Thymus (tissue), 14 donors: ENCODE measurements at places on chromosomes 7 and 10.

GRCh38 chr10:98256692-98257091 is 11.3 kb downstream of the LOXL4 start:
- no peak for DNase-seq

DNA sequence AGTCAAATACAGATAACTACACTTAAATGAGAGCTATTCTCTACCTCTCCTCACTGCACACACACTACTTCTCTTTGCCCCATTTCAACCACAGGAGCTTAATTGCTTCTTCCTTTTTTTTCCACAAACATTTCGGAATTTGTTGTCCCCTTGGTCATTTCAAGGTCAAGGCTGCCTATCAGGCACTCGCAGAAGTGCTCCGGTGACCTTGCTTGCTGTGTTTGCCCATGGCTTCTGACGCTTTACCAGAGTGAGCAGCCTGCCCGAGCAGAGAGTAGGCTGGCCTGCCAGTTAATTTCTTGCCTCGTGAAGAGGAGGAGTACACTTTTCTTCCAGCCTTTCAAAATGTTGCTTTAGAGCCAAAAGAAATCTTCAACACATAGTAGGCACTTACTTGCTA is 297.1 kb upstream of the LRGUK start:
- DNase-seq, result no peak

- no peak for DNase-seq
Observed at GRCh38 chr7:106603346-106603745, 57.6 kb downstream of the CCDC71L start.

GRCh38 chr7:155871211-155871610 is 58.9 kb upstream of the SHH start:
- DNase-seq, result no peak

- DNase-seq, result peak; percentile 15
Observed at GRCh38 chr7:107563081-107563774, 492 bp downstream of the COG5 start.

- no peak for DNase-seq
Observed at GRCh38 chr7:1704811-1705738, 35.0 kb downstream of the ELFN1 start.

DNA sequence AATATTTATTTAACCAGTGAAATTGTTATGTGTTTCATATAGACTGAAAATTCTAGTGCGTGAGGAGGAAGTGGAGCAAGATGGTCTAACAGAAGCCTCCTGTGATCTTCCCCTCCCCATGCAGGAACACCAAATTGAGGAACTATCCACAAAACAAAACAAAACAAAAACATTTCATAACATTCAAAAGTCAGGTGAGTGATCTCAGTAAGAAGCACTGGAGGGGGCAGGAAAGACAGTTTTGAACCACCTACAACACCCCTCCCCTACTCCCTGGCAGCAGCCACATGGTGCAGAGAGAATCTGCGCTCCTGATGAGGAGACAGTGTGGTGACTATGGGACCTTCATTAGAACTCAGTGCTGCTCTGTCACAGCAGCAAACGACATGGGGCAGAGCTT is 221.9 kb upstream of the SEMA3C start:
- DNase-seq, result no peak

DNA sequence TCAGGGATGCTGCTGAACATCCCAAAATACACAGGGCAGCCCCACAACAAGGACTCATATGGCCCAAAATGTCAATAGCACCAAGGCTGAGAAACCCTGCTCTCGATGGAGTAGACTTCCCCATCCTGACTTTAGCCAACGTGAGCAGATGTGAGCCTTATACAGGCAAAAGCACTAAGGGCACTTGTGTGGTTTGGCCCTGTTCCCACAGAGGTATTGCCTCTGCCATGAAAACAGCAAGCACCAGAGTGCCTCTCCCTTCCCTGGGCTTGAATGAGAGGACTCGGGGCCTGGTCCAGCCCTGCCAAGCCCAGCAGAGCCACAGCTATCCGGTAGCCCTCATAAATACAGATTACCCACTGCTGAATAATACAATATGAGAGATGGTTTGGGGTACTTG is 47.5 kb downstream of the ACSM6 start:
- no peak for DNase-seq

GRCh38 chr7:131835141-131835540 is 278.7 kb upstream of the PODXL start:
- DNase-seq, result no peak

- DNase-seq, result peak; percentile 8
Observed at GRCh38 chr7:106704000-106704840, 43.3 kb upstream of the CCDC71L start.

DNA sequence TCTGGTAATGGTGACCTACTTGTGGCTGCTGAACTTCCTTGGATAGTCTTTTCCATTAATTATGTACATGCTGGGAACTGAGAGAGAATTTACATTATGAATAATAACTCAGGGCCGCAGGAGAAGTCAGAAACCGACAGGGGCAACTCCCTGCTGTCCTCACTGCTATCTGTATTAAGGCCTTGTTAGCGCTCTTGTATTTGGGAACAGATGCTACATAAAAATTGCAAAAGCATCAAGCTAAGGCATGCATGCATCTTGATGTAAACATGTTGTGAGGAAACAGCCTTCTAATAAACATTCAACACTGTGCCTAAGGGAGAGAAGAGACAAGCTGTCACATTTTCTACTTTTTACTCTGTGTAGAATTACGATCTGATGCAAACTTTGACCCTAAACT is 158.4 kb downstream of the PARD3 start:
- DNase-seq, result no peak

GRCh38 chr10:98318861-98319260 is 50.9 kb upstream of the LOXL4 start:
- DNase-seq, result no peak

DNA sequence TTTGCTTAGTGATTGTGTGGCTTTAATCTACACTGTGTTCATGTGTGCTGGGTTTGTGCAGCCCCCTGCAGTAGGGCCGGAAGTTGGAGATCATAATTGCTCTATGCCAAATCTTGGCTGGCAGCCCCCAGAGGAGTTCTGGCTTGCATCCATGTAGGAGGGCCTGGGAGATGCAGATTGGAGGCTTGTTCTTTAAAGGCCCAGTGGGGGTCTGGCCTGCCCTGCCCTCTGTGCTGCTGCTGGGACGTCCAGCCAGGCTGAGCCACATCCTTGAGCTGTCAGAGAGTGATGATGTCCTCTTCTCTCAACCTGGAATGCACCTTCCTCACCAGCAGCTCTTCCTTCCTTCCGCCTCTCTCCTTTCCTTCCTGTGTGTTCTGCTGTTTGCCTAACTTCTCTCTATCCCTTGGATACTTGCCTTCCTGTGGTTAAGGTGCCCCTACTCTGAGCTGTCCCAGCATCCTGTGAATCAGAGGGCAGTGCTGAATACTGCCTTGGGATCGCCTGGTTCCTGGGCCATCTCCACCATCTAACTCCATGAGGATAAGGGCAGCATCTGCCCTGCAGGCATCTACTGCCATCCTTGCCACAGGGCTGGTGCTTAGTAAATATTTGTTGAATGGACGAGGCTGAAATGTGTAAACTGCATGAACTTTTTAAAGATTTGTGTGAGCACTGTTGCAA is 30.2 kb downstream of the DOCK1 start:
- DNase-seq, result no peak

- DNase-seq, result no peak
Observed at GRCh38 chr10:101834341-101834740, 9.3 kb downstream of the KCNIP2 start.

DNA sequence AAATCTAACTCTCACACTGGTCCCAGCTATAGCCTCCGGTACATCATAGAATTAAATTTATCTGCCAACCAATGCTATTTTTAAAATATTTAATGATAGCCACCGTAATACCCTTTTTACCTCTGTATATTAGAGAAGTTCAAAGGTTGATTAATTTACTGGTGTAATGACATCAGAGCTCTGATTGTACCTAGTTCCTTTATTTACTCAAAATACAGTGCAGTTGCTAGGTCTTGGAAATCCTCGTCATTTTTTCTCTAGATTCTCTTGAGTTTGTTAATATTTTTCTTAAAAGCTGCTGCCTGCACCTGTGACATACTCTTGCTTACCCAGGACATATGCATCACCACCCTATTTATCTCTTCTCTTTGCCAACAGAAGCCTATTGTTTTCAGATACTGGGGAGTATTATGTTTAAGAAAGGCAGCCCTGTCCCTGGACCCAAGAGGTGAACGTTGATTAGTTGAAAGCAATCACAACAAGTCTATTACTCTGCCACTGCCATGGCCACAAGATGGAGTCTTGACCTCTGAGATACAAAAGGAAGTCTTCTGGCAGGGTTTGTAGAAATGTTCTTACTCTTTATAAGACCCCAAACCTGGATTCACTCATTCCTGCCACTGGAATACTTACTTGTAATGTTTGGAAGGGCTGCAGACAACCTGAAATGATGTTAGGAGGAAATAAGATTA is 25.6 kb upstream of the TMEM26 start:
- DNase-seq, result no peak

GRCh38 chr7:2632733-2633537 is 1.1 kb downstream of the TTYH3 start:
- DNase-seq, result peak; percentile 30

GRCh38 chr7:146826329-146826728 is 709.7 kb downstream of the CNTNAP2 start:
- DNase-seq, result no peak

DNA sequence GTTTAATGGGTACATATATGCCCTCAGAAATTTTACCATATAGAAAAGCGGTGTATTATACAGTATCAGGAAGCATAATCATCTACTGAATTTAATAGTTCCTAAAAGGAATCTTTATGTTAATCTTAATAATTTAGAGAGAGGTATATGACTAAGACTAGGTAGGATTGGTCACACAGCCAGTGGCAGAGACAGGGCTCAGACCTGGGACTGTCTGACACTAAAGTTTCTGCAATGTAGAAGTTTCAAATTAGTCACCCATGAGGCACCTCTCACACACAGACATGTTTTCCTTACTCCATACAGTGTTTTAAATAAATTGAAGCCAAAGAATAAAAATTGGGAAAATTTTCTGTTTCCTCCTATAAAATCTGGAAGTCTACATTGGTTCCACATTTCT is 72.8 kb upstream of the ADRA2A start:
- no peak for DNase-seq

- DNase-seq, result no peak
Observed at GRCh38 chr10:31288962-31289361, 30.1 kb upstream of the ZEB1 start.

DNA sequence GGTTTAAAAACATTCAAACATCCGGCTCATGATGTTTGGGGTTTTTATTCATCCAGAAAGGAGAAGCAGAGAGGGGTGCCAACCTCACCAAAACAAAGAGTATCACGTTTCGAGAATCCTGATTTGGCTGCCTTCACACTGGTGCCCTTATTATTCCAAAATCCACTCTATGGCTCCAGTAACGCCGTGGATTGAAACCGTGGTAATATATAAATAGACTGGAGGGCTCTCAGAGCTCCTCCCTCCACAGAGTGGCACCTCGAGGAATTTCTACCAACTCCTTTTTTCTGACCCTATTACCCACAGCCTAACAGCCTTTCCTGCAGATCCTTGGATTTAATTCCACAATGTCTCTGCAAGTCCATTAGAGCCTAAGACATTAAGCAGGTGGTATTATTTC is 353.6 kb downstream of the CRPPA start:
- DNase-seq, result no peak

DNA sequence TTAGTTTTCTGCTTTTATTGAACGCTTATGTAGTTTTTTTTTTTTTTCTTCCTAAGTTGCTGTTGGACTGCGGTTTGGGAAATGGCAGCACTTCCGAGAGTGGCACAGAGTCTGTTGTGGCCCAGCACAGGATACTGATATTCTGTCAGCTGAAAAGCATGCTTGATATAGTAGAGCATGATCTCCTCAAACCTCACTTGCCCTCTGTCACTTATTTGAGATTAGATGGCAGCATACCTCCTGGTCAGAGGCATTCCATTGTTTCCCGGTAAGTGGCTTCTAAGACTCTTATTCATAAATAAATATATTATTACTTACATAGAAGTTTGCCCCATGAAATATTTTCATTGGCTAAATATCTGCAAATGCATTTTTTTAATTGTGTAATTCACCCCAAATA is 101.1 kb downstream of the BTAF1 start:
- DNase-seq, result no peak

DNA sequence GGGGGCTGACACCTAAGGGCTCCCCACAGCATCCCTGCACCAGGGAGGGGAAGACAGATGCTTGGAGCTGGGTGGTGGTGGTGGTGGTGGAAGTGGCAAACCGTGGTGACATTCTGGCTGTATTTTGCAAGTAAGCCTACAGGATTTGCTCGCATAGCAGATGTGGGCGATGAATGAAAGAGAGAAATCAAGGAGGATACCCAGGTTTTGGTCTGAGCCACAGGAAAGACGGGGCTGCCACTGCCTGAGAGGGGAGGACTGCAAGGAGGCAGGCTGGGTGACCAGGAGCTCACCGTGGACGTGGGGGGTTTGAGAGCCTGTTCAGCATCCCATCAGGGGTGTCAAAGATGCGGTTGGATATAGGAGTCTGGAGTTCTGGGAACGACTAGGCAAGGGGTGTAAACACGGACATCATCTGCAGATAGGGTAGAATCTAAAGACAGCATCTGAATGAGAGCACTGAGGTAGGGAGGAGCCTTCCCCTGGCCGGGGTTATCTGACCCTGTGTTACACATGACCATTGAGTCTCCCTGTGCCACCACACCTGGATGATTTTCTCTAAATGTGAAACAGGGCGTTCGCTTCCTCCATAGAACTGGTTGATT is 49.7 kb downstream of the TSPAN15 start:
- DNase-seq, result no peak

DNA sequence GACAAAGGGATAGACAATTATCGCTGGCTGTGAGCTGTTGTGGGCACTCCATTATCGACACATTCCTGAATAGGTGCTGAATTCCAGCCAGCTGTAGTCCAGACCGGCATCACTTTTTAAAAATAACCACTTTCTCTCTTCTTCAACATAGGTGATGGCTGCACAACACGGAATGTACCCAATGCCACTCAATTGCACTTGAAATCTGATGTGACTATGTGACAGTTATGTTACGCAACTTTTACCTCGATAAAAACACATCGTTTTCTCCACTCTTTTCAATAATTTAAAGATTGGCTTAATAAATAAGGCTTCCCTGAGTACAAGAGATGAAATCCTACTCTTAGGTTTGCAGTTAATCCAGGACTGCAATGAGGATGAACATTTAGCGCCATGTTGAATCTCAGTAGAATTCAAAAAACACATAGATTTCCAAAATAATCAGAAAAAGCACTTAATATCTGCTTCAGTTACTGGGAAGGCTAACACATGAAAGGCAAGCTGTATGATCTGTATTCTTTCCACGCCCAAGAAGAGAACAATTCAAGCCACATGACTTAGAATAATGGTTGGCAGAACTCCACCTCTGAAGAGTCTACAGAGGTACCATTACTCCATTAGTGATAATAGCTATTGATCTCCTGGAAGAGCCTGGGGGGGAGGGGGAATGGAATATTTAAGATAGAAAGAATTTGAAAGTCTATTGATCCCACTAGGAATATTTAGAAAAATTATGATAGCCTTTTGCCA is 3.6 kb downstream of the YWHAG start:
- DNase-seq, result no peak
